CD4-positive, alpha-beta T cell (primary cell): ENCODE measurements at places on chromosomes 13 and 19.

GRCh38 chr19:40365613-40366401 lies 17.3 kb downstream of the PLD3 start:
- peak; percentile 38 for DNase-seq

- no peak for DNase-seq
Observed at GRCh38 chr13:51828730-51829567, 16.0 kb downstream of the TMEM272 start.

GRCh38 chr13:25874907-25875306 lies 176.9 kb downstream of the SHISA2 start:
- DNase-seq, result peak; percentile 66

DNA sequence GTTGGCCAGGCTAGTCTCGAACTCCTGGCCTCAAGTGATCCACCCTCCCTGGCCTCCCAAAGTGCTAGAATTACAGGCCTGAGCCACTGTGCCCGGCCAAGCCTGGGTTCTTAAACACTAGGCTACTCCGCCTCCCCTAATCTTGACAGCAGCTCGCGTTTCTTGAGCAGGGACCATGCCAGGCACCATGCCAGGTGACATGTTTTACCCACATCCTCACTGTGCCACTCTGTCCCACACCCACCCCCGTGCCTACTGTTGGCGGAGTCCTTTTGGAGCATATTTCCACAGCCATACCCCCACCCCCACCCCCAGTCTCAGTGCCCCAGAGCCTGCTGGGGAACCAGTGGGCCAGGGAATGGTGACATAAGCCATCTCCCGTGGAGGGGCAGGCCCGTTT lies 98.8 kb downstream of the DPF1 start:
- no peak for DNase-seq

- DNase-seq, result no peak
Observed at GRCh38 chr19:6499052-6499790, 2.9 kb downstream of the TUBB4A start.

GRCh38 chr19:12092956-12093355 lies 28.4 kb downstream of the ZNF844 start:
- no peak for DNase-seq

GRCh38 chr19:42323473-42323851 lies 2.0 kb upstream of the MEGF8 start:
- DNase-seq, result no peak

DNA sequence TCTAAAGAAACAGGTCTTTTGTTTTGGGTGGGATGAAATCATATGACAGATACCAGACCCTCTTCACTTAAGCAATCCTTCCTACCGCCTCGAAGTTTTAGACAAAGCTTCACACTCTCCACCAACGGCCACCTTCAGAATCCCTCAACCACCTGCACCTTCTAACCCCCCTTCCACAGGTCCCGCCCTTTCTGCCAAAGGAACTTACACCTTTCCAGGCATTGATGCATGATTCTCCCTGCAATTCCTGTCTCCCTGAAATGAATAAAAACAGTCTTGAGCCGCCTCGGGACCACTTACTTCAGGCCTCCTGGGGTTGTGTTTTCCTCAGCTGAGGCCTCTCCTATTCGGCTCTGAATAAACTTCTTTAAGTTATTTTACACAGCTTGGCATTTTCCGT lies 859 bp downstream of the ZNF433 start:
- no peak for DNase-seq

GRCh38 chr19:10116085-10116865 lies 3.4 kb downstream of the EIF3G start:
- no peak for DNase-seq

DNA sequence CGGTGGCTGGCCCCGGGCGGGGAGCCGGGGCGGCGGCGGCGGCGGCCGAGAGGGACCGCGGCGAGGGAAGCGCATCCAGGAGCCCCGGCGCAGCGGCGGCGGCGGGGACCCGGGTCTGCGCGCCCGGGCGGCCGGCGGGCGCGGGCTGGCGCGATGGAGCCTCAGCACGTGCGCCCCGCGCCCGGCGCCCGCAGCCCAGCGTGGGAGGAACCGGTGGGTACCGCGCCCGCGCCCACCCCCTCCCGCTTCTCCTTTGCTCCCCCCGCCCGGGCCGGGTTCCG lies 7.8 kb upstream of the DGKH start:
- DNase-seq, result no peak

- DNase-seq, result peak; percentile 71
Observed at GRCh38 chr19:2261438-2262172, 5.4 kb upstream of the JSRP1 start.

- no peak for DNase-seq
Observed at GRCh38 chr13:51249255-51249654, 27.1 kb downstream of the FAM124A start.

GRCh38 chr13:33624740-33625139 lies 193.2 kb upstream of the RFC3 start:
- DNase-seq, result no peak

- no peak for DNase-seq
Observed at GRCh38 chr13:23512762-23513395, 57.3 kb upstream of the TNFRSF19 start.

- no peak for DNase-seq
Observed at GRCh38 chr13:95267662-95268342, 33.4 kb downstream of the ABCC4 start.

GRCh38 chr19:11383706-11384048 lies 437 bp downstream of the EPOR start:
- no peak for DNase-seq

DNA sequence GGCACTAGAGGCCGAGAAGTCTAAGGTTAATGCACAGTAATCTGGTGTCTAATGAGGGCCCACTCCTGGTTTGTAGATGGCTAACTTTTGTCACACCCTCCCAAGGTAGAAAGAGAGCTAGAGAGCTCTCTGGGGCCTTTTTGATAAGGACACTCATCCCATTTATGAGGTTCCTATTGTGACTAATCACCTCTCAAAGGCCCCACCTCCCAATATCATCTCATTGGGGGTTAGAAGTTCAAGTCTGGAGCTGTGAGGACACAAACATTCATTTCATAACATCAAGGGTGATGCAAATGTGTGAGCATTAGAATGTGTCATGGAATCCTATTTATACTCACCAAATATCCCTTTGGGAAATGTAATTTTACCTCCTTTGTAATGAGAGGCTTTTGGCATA lies 79.2 kb upstream of the SLC10A2 start:
- no peak for DNase-seq

GRCh38 chr13:59690857-59691500 lies 472.7 kb downstream of the DIAPH3 start:
- DNase-seq, result no peak

DNA sequence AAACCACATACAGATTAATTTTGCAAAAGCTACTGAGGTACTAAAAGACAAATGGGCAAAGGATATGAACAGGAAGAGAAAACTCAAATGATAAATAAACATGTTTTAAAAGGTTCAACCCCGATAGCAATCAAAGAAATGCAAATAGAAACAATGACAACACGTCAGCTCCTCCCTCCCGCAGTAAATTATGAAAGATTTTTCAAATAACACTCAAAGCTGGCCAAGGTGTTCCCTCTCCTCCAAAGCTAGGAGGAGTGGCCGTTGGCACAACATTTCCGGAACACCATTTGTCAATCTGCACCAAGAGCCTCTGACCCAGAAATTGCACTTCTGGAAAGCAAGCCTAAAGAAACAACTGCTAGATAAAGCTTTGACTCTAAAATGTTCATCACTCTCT lies 28.3 kb downstream of the INSR start:
- DNase-seq, result no peak

GRCh38 chr19:41586064-41586463 lies 10.1 kb downstream of the CEACAM21 start:
- no peak for DNase-seq

DNA sequence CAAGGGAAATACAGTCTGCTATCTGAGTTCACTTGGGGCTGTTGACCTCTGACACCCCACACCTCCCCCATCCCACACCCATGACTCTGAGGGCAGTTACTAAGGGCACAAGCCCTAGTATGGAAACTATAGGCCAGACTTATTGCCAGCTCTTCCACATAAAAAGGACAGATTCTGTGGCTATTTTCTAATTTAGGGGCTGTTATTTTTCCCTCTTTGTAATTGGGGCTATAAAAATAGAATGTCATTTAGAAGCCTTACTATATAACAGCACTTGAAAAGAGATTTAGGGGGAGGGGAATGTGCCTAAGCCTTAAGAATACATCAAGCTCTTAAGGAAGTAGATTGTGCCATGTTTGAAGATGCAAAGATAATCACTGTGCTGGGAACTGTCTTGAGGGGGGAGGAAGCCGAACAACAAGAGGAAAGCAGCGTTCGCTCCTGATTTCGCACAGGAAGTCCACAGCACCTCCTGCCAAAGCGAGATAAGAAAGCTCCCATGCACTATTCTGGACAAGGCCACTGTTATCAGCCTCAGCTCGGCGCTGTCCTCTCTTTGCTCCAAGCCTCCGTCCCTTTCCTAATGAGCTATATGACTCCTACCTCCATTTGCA lies 86.6 kb downstream of the FLT1 start:
- no peak for DNase-seq
